ENCODE measurements at places on chromosomes 13 and 19.

DNA sequence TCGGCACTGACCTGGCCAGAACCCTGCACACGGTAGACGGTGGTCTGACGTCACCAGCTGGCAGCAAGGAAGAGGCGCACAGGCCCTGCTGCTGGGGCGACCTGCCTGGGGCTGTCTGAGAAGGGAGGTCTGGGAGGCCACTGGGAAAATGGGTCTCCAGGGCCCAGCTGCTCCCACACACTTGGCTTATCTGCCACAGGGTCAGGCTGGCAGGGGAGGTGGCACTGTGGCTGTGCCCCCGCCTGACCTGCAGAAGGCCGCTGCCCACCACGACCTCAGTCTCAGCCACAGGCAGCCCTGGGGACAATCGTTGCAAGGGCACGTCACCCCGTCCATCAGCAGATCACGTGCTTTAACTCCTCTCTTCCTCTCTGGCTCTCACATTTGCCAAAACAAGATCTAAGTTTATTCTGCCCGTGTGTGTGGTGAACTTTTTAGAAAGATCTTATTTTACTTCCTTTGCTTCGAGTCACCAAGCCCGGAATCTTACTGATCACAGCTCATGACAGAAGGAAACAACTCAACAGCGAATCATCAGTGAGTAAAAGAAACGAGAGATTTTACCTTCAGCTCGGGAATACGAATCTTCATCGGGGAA, 45.2 kb upstream of the RANBP3 start:
- no peak for DNase-seq

- no peak for DNase-seq
Observed at GRCh38 chr19:17803264-17803896, 8.4 kb downstream of the B3GNT3 start.

DNA sequence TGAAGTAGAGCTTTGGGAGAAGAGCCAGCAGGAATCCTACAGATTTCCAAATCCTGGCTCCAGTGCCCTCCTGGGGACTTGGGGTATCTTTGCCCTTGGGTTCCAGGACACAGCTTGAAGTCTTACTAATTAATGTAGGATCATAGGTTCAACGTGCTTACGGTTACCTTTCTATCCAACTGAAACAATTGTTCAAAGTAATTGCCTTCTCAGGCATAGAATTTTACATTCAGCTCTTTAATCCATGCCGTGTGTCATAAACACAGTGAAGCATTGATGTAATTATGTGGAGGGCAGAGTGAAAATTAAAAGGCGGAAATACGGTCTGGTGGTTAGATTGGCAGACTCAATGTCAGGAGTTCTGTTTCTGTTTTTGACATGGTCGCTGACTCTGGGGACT, 170.4 kb downstream of the COG6 start:
- no peak for DNase-seq

- peak; percentile 30 for DNase-seq
Observed at GRCh38 chr13:23921451-23921888, 24.2 kb upstream of the C1QTNF9B start.

- no peak for DNase-seq
Observed at GRCh38 chr13:21849323-21849722, 178.4 kb downstream of the FGF9 start.

DNA sequence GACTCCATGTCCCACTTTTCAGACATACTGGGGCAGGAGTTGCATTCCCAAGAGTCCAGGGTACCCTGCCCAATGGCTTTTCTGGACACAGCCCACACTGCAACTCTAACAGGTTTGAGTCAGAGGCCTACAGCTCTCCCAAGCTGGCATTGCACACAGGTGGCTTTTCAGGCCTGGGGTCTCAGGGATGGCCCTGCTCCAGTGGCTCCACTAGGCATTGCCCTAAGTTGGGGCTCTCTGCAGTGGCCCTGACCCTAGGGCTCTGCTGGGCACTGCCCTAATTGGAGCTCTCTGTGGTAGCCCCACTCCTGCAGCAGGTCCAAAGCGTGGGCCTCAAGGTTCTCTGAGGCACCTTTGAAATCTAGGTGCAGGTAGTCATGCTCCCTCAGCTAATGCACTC, 408.8 kb downstream of the SUCLA2 start:
- DNase-seq = no peak

DNA sequence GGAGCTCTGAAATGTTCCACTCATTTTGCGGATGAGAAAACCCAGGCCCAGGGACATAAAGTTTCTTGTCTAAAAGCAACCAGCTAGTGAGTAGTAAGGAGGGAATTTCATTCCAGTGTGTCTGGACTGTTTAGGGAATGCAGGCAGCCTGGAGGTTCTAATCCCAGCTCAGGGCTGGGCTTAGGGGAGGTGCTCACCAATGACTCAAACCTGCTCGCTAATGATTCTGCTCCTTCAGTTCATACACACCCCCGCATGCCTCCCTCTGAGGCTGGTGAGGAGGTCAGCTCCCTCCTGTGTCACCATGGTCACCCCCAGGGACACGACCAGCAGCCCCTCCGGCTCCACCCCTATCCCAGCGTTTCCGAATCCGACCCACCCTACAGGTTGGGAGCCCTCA, 34.6 kb downstream of the CYP4F2 start:
- peak; percentile 72 for DNase-seq

DNA sequence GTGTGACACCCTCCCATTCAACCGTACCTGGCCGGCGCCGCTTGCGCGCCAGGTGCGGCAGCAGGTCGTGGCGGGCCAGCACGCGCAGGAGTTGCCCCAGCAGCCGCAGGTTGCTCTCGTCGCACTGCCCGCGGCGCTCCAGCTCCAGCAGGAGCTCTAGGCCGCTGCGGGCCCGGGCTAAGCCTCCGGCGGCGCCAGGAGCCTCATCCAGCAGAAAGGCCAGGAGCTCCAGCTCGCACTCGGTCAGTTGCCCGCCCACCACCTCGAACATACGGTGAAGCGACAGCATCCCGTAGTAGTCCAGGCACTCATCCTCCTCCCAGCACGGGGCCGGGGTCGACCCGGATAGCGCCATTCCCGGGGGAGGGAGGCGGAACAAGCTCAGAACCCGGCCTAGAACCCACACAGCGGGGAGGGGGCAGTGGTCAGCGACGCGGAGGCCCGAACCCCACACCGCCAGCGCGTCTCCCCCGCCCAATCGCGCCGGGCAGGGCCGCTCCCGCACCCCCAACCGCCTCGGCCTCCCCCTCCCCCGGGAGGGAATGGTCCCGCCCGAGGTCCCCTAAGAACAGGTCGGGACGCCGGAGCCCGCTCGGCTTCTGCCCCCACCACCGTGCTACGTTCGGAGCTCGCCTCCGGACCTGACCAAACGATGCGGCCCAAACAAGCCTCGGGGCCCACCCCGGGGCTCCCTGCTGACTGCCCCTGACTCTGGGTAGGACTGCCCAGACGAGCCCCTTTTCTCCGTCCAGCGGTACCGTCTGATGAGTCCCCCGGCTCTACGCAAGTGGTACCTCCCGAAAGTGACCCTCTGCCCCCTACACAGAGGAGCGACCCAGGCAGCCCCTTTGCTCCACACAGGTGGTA, 591 bp downstream of the DEDD2 start:
- no peak for DNase-seq

DNA sequence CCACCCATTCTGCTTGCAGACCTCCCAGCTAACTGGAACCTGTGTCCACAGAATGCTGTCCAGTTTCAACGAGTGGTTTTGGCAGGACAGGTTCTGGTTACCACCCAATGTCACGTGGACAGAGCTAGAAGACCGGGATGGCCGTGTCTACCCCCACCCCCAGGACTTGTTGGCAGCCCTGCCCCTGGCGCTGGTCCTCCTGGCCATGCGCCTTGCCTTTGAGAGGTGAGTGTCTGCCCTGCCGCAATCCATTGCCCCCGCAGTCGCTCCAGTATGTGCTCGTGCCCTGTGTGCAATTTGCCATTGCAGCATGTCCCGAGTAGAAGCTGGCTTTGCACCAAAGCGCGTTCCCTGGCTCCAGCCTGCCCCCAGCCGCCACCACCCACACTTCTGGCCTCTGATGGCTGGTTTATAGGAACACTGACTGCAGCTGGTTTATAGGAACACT, 41.9 kb downstream of the CERS4 start:
- DNase-seq = no peak

Data from foreskin keratinocyte (primary cell).